ENCODE measurements at places on chromosomes 16 and 17.

DNA sequence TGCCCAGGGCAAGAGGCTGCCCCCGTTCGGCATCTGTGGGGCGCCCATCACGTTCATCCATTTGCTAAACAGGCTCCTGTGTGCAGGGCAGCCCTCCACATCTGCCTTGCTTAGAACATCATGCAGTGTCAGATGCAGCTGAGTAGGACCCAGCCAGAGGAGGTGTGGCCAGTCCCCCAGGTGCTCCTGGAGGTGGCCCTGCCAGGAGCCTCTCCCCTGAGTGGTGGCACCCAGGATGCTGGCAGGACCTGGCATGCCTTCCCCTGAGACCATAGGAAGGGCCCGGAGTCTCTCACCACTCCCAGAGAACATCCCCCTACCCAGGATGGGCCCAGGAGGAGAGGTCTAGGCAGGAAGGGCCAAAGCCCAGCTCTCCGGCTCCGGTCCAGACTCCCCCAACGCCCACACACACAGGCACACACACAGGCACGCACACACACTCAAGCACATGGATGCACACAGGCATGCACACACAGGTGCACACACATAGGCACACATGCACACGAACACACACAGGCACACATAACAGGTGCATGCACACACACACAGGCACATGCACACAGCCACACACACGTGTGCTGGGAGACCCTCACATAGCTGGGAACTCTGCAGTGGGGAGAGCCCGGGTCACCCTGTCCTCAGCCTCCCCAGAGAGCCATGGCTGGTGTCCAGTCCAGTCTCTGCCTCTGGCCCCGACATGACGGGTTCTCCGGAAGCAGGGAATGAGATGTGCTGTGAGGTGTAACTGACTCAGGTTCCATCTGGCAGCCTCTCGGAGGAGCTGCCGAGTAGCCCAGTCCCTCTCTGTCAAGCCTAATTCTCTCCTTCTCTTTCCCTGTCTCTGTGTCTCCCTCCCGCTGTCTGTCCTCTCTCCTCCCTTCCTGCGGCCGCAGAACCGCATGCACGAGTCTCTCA is 74.6 kb downstream of the AMFR start:
- no peak for DNase-seq

- DNase-seq = no peak
Observed at GRCh38 chr17:57284984-57285646, 28.8 kb downstream of the MSI2 start.

GRCh38 chr17:18257268-18257981 is 1.1 kb downstream of the FLII start:
- DNase-seq = no peak

GRCh38 chr17:43542859-43543258 is 3.3 kb downstream of the ETV4 start:
- DNase-seq = no peak

DNA sequence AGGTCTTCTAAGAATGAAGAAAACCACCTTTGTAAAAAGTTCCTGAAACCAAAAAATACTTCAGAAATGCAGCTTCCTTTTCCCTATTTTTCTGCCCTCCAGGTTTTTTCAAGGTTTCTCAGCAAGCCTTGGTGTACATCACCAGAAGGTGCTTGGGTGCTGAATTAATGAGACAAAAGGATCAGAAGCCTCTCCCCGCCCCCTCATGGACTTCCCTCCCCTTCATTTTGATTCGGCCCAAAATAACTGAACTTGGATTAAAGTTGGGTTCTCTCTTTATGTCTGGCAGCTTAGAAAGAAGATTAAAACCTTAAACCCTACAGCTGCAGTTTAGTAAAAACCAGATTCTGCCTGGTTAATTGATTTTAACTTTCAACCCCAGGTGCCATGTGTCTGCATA is 121.7 kb upstream of the ERCC4 start:
- no peak for DNase-seq

DNA sequence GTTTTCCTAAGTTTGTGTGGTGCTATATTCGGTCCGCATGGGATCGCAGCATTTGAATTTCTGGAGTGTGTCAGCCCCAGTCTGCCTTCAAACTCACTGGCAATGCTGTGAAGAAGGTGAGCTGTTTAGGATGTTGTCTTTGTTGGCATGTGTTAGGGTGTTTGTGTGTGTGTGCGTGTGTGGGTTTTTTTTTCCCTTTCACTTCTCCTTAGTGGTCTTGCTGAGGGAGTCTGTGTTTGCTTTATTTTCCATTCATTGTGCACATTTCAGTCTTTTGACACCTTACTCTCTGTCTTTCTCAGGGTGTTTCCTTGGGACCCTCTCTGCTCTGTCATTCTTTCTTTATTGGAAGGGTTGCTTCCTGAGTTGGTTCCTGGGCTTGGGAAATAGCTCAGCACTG is 27.7 kb upstream of the RBFOX1 start:
- DNase-seq = no peak

- DNase-seq = no peak
Observed at GRCh38 chr16:90043526-90043925, 24.3 kb upstream of the DBNDD1 start.

DNA sequence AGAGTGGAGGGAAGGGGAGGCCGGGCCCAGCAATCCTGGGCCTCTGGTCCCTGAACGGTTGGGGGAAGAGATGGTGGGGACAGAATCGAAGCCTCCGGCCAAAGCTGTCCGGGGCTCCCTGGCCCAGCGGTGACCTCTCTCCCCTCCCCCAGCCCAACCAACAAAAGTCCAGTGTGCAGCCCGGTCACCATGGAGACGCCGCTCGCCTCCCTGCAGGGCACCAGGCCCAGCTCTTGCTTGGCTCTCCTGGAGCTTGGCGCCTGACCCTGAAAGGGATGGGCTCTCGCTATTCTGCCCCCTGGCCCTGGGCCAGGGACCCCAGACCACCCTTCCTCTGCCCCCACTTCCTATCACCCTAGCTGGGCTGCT is 1.3 kb downstream of the METRN start:
- DNase-seq = no peak

DNA sequence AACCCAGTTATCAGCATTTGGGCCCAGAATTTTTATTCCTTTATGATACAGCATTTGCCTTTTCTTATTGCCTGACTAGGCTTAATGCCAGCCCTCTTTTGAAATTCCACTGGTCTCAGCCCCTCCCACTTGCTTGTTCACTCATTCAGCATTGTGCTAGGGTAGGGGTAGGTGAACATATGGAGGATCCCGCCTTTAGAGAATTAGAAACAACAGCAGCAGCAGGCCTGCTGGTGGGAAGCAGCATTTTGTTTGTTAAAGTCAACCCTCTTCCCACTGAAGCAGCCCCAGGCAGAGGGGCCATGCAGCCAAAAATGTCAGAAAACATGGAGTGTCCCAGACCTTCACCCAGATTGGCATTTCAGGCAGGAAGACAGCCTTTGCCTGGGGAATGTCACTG is 1355.2 kb downstream of the CDH8 start:
- no peak for DNase-seq

DNA sequence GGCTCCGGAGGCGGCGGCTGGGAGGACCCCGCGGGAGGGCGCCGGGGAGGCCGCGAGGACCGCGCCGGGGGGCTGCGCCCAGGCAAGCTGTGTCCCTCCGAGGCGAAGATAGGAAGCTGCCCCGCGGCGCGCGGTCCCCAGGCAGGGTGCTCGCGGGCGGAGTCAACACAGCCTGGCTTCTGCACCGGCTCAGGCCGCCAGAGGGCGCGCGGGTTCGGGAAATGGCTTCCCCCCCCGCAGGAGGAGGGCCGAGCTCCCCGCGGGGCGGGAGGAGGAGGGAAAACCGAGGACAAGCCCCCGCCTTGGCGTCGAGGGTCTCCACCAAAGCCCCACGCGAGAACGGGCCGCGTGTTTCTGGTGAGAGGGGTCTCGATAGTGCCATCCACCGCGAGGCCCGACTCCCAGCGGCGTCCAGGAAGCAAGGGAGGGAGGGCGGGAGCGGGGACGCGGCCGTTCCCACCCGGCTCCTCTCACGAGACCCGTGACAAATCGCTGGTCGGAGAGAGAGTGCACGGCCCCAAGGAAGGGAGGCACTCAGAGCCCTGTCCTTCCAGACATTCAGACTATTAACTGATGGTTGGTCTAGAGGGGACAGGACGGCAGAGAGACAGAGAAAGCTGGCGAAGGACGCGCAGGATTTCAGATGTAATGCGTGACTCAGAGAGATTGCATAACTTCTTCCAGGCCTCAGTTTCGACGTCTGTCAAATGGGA is 64.4 kb upstream of the DNAJA2 start:
- DNase-seq = peak; percentile 84

DNA sequence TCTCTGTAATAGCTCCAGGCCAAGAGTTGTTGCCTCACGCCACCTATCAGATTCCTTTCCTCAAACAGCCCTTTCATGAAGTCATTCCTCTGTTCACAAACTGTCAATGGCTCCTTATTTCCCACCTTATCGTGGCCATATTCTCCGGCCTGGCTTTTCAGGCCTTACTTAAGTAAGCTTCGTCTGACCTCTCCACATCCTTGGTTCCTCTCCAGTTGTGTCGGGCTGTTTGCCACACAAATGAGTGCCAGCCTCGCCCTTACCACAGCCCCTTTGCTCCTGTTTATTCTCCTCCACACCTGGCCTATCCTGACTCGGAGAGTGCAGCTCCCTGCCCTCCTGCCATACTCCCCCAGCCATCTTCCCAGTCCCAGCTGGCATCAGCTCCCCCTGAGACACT is 2.0 kb downstream of the TP53I13 start:
- no peak for DNase-seq

DNA sequence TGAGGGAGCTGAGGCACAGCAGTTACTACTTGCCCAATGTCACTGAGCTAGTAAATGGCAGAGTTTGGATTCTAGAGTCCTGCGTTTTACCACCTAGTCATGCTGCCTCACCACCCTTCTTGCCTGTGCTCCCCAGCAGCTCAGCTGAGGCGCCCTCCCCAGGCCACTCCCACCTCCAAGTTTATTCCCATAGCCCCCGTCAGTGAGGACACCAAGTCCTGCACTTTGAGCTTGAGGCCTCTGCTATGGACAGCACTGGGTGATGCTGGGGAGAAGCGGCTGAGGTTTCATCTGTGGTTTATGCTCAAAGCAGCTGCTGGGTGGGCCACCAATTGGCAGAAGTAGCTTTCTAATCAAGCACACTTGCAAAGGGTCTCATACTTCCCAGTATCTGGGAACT is 36.7 kb downstream of the TMEM238L start:
- DNase-seq = no peak

DNA sequence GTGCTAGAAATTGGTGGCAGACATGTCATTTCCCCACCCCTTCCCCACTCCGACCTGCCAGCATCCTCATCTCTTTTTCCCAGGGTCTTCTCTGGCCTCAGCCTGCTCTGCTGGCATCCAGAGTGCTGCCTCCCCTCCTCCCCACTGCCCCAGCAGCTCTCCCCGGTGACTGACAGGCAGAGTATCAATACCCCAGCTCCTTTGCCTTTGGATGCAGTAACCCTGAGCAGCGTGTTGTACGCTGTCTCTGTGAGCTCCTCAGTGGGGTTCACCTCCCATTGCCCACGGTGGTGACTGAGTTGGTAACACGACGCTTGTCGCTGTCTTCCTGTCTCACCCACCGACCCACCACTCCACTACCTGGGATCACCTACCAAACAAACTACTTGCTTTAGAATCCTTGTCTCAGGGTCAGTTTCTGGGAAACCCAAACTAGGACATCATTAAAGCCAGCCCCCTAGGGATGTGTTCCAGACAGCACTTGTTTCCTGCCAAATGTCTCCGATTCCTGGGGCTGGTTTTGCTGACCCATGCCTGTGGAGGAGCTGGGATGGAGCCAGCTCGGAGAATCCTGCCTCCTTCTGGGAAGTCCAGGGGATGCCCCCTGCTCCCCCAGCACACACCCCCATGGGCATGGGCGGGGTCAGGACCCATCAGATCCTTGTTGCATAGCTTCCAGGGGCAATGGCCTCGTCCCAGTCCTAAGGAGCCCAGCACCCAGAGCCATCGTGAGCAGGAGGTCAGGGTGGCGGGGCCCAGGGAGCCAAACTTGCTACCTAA is 8.3 kb upstream of the SBK1 start:
- DNase-seq = peak; percentile 17

GRCh38 chr17:7019839-7020519 is 2.9 kb upstream of the BCL6B start:
- peak; percentile 67 for DNase-seq

- no peak for DNase-seq
Observed at GRCh38 chr17:69552986-69553667, 138.6 kb downstream of the MAP2K6 start.

DNA sequence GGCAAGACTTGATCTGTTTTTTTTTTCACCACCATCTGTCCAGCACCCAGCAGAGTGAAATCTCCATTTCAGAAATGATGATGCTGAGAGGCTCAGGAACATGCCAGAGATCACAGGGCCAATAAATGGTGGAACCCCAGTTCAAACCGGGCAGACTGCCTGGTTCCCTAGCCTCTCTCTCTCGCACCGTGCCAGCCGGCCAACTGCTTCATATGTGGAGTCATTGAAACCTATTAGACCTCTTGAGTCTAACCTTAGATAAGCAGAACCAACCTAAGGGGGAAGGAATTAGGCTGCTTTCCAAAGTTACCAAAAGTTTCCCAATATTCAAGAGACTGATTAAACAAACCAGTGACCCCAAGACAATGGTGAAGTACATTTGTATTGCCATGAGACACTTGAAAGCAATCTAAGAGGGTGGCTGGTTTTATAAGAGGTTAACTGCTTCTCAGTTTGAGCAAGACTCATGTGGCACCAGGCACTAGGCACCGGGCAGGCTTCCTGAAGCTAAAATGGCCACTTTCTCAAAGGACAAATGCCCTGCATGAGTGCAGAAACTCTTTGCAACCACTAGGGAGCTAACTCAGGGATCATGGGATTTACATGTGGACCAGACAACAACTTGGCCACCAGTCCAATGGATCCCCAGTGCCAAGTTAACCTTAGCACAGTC is 18.4 kb downstream of the TOX3 start:
- DNase-seq = no peak

DNA sequence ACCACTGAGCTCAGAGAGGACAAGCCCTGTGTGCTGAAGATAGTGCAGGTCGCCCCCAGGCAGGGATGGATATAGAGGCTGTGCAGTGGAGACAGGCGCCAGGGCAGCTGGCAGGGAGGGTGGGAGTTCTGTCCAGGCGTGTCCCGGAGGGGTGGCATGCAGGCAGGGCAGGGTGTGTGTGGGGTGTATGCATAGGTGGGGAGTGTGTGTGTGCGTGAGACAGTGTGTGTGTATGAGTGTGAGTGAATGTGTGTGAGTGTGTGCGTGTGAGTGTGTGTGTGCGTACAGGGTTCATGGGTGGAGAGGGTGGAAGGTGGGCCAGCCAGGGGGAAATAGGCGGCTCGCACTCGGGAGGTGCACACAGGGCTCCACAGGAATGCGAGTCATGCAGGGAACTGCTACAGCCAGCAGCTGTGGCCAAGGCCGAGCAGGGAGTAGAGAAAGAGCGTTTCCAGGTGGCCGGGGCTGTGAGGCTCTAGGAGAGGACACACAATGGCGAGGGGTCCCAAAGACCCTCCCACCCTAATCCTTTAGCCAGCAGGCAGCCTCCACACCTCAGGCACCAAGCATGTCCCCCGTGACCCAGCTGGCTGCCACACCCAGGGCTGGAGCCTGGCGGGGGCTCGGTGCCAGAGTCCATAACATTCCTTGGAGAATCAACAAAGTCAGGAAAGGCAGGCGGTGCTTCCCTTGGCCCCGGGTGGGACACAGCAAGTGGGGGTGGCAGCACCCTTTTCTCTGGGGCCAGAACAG is 4.6 kb downstream of the PLCD3 start:
- peak; percentile 69 for DNase-seq

- DNase-seq = no peak
Observed at GRCh38 chr17:27946513-27946912, 53.3 kb upstream of the LYRM9 start.

GRCh38 chr16:28219282-28219681 is 7.5 kb upstream of the XPO6 start:
- DNase-seq = no peak
